ENCODE measurements at places on chromosomes 6 and 20.

DNA sequence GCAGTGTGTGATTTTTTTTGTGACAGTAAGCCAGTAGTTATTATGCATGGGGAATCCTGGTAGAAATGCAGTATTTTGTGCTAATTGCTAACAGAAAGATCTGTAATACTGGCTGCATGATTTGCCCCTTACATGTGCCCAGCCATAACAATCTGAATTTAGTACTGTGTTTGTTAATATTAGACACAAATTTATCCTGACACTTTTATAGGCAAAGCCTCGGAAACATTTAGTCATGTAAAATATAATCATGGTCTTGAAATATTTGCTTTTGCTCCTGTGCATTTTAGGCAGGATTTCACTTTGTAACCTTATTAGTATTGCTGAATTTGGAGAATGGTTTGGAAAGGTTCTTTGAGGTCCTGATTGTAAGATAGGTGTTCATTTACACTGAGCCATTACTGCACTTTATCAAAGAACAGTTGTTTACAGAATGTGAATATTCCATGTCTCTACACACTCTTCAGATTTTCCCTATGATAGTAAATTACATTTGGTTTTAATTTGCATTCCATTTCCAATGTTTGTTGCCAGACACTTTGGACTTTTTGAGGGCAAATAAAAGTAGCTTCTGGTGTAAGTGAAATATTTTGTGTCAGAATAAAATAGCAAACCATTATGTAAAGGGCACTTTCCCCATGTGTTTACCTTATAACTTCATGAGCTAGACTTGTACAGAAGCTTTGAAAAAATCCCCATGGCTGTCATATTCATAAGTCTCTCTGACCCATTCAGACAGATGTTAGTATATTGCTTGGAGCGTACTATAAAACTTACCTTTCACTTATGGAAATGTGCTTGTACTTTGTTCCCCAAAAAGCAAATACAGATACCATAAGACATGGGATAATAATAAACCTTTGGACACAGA lies 349.9 kb downstream of the ARHGAP18 start:
- DNase-seq = no peak

GRCh38 chr6:89475634-89476033 lies 42.7 kb downstream of the ANKRD6 start:
- no peak for DNase-seq

DNA sequence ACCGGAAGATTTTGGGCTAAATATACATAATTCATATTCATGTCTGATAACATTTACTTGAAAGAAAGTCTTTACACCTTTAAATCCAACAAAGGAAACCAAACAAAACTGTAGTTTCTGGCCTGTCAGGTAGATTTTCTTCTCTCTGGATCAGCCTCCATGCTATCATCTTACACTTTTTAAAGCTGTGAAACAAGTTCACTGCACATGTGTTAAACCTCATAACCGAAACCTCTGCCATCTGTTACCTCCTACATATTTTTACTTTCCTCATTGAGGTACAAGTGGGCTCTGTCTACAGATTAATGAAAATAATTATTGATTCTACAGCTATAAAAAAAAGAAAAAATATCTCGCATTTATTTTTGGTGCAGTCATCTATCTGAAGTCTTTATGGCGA lies 149.9 kb downstream of the RALGAPA2 start:
- no peak for DNase-seq

DNA sequence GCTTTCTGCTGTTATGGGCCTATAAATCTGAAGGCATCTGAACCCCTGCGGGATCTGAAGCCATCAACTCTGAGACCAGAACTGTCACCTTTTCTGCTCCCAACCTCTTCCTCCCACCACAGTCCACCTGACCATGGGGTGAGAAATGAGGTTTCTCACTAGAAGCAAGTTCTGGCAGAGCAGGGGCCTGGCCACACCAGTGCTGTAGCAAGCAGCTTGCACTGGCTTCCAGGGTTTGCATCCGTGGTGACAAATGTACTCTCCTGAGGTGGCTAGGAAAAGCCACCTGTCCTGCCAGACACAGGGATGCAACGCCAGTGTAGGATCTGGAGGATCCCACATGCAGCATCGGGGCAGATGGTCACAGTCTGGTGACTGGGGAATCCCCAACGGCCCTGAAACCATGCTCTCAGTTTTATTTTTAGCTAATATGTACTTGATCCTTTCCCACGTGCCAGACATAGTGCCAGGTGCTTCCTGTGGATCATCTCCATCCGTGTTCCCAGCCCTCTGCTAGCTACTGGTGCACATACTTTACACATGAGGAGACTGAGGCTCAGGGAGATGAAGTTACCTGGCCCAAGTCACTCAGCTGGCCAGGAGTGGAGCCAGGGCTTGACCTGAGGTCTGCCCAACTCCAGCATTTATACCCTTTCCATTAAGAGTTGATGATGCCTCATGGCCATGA lies 122.1 kb upstream of the SPACA1 start:
- no peak for DNase-seq

DNA sequence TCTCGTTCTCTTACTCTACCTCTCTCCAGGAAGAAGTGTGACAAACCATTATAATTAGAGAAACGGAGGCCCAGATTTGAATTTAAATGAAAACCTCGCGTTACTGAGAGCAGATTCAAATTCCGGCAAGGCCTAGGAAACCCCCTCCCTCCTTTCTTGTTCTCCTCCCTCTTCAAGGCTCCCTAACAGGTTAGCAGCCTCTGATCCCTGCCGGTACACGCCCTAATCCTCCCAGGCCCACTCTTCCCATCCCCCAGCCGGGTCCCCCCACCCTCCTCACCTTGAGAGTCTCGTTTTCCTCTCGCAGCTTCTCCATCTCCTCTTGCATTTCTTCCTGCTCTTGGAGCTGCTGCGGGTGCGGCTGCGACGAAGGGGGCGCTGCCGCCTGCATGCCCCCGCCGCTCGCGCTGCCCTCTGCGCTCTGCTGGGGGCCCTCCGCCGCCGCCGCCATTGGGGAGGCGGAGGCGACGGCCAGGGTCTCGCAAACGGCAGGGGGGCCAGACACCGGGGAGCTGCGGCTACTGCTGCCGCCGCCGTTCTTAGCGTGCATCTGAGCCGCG lies 3.8 kb downstream of the MTCL3 start:
- no peak for DNase-seq

GRCh38 chr6:126664271-126664670 lies 324.4 kb downstream of the CENPW start:
- DNase-seq = no peak

DNA sequence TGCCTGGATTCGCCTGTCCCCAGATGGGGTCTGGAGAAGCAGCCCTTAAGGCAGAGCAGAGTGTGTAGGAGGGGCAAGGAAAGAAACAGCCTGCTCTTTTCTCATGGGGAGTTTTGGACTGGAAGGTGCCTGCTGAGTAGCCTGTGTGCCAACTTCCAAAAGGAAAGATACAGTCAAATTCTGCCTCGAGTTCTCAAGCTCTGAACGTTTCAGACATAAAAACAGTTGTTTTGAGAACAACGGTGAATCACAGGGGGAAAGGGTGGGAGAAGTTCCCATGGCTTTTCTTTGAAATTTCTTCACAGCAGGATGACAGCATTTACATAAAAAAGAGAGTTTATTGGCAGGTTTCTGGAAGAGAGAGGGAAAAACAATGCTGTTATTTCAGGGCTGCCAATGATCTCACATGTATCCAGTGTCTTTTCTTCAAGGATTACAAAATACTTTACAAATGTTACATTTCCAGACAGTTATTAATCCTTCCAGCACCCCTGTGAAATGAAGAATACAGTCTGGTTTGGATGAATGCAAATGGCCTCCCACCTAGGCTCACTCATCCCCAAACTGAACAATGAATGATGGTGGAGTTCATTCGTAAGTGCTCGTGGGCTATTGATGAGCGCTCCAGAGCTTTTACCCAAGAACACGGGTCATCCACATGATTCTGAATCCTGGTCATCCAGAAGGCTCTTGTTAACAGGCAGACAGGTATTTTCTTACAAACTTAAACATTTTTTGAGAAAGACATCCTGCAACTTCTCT lies 33.8 kb upstream of the ECI2 start:
- no peak for DNase-seq

- no peak for DNase-seq
Observed at GRCh38 chr6:72959821-72960220, 265.5 kb downstream of the KHDC1L start.

- no peak for DNase-seq
Observed at GRCh38 chr6:165556116-165556843, 106.8 kb downstream of the PDE10A start.

GRCh38 chr20:1241456-1241855 lies 15.6 kb downstream of the RAD21L1 start:
- no peak for DNase-seq

DNA sequence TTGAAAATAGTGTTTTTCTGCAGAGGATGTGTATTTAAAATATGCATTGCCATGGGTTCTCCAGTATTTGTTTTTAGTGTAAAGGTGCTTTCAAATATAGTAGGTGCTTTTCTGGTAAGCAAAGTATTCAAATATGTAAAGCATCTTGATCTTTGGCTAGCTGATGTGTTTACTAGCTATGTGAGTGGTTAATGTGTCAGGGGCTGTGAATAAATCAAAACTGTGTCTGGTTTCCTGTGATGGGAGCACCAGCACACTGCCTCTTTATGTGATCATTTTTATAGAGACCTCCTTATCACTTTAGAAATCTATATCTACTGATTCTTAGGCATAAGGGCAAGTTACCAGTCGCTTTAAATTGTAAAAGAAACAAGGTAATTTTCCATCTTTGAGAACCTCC lies 388.9 kb upstream of the MAN1A1 start:
- DNase-seq = no peak

- DNase-seq = no peak
Observed at GRCh38 chr6:120378582-120379220, 955.6 kb downstream of the TBC1D32 start.

DNA sequence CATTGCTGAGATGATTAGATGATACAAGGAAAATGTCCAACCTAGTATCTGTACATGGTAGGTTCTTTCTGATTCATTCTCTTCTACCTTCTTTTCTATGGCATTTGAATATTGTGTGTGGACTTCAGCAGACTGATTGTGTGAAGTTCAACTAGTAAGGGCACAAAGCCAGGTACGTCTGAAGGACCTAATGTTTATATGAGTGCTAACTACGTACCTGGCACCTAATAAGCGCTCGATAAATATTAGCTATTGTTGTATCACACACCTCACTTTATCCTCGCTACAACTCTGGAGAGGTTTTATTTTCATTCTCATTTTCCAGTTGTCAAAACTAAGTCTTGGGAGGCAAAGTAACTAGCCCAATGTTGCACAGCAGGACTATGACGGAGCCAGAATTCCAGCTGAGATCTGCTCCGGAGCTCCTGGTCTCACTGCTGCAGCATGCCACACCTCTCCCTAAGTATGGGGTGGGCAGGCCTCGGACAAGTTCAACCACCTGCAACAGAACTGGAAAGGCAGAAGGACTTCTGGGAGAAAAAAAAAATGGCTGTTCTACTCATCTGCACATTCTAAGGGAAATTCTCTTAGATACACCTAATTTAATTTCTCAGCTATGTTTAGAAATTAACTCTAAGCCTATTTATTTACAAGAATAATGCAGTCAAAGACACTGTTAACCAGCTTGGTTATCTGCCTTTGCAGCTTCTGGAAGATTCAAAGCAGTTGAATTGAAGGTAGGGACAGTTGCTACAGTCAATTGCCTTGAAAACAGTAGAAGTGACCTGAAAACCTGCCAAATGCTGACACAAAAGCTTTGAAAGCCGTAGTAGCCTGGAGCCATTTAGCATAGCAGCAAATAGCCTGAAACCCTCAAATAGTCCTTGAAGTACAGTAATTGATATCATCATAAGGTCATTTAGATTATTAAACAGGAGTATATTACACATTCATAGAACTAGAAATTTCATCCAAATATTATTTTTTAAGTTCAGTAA lies 165.0 kb downstream of the PDE7B start:
- DNase-seq = no peak

DNA sequence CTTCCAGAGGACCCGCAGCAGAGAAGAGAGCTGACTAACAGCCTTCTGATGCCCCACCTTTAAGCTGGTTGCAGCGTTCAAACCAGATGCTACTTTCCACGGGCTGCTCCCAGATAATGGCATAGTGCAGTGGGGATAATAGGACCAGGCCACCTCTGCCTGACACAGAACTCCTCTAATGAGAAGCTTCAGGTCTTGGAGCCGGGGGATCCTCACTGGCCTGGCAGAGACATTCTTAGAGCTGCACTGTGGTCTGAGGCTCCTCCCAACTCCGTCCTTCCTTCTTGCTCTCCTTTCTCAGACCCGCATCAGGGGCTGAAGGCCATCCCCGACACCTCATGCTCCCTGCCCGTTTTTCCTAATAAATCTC lies 206.6 kb upstream of the MARCKS start:
- DNase-seq = no peak

DNA sequence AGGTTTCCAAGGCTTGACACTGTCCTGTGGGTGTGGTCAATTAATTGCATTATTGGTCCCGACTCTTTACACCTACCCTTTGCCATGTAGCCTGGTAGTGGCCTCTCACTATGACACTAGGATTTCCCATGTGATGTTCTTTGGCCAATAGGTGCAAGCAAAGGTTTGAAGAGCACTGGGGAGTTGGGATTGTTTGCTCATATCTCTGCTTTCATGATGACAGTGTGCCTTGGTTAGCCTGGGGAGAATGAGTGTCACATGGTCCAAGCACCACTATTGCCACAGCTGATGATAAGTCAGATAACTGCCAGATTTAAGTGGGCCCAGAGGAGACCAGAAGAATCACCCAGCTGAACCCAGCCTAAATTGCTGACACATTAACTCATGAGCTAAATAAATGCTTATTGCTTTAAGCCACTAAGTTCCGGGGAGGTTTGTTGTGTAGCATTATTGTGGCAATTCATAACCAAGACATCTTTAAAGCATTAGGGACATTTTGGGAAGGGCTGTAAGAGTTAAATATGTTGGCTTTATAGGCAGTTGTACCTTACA lies 17.2 kb upstream of the SCP2D1 start:
- DNase-seq = no peak

DNA sequence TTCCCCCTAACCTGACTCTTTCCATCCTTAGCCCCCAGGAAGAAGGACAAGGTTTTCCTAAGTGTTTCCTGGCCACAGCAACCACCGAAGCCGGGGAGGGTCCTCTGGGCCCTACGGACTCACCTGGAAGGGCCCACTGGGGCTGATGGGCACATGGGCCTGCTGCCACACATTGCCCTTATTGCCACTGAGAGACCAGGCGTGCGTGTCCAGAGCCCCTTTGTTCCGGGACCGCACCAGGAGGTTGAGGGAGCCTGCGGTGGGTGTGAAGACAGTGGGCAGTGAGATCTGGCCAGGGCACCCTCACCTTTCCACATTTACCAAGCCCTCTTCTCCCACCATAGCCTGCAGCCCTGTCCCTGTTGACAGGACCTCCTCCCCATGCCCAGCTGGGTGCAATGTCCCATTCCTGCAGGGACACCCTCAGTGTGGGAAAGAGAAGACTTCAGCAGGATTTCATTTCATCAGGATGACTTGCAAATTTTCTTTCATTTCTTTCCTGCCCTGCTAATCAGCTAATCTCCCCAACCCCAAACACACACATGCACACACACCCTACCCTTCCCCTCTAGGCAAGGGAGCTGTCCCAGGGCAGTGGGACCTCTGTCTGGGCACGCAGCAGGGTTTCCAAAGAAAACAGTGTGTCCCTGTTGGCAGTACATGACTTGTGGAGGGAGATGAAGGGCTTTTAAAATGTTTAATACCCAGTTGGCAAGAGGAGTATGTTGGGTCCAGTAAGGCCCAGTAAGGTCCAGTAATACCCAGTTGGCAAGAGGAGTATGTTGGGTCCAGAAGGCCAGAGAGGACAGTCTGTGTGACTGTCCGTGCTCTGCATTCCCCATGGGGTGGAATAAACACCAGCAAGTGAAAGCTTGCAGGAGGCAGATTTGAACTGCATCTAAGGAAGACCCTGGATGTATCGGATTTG lies 59.0 kb downstream of the MDGA1 start:
- no peak for DNase-seq

Data from stimulated activated CD8-positive, alpha-beta memory T cell treated with anti-CD3 and anti-CD28 coated beads, Interleukin-12 subunit alpha, Interleukin-12 subunit beta, amount 100 ng/mL, for 4 hours (primary cell).